ENCODE measurements at places on chromosomes 2 and 18. TPM values are rescaled to one million over a fixed set of nuclear protein-coding genes. Genes with fewer than 3 reads are reported as not detected.

STPG4 gene
- not detected for total RNA-seq

GRCh38 chr2:152658221-152658620, 59.0 kb downstream of the PRPF40A start:
- H3K27ac ChIP-seq = no peak overlapping the region
- H3K27me3 ChIP-seq = no peaks in the 10 kb centered on the region
- no peak overlapping the region for H3K4me3 ChIP-seq
- H3K36me3 ChIP-seq = peaks cover 70% of the 10 kb centered on the region

GRCh38 chr2:210756855-210757254, 200.5 kb downstream of the CPS1 start:
- no peak overlapping the region for H3K27ac ChIP-seq
- H3K36me3 ChIP-seq = no peaks in the 10 kb centered on the region
- H3K27me3 ChIP-seq = no peaks in the 10 kb centered on the region
- no peaks in the 10 kb centered on the region for H3K4me1 ChIP-seq

MAPK4 gene
- total RNA-seq = 0.22 TPM

GRCh38 chr2:216800836-216801235, 59.0 kb downstream of the TNP1 start:
- H3K4me1 ChIP-seq = peaks cover 10% of the 10 kb centered on the region
- H3K27ac ChIP-seq = no peak overlapping the region
- no peaks in the 10 kb centered on the region for H3K27me3 ChIP-seq
- no peak overlapping the region for H3K4me3 ChIP-seq
- no peaks in the 10 kb centered on the region for H3K36me3 ChIP-seq
- DNase-seq = no peak

CD8B2 gene
- total RNA-seq = not detected

DNA sequence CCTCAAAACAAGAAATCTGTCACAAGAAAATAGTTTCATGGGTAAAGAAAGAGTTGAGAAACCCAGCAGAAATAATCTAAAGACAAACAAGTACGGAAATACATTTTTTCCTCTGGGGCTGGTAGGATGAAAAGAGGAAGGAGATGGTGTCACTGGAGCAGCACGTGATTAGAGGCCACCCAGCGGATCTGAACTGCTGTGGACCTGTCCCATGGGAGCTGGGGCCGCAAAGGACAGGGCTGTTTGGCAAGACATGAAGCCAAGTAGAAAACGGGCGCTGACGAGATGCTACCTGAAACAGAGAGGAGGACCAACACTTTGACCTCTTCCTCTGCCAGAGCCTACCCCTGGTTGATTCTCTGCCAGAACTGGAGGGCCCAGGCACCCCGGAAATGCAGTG, 295.4 kb upstream of the ATP5MC3 start:
- DNase-seq = no peak
- no peaks in the 10 kb centered on the region for H3K36me3 ChIP-seq
- no peaks in the 10 kb centered on the region for H3K4me1 ChIP-seq
- no peak overlapping the region for H3K4me3 ChIP-seq
- H3K27ac ChIP-seq = no peak overlapping the region
- no peaks in the 10 kb centered on the region for H3K27me3 ChIP-seq

Data from GM23248 (cell line).